ENCODE measurements at places on chromosomes 6 and 20. TPM values are rescaled to one million over a fixed set of nuclear protein-coding genes. Genes with fewer than 3 reads are reported as not detected.

Gene LGSN
- total RNA-seq: not detected

Gene WASF1
- total RNA-seq: 8.0 TPM

Gene HSPA12B
- 23.3 TPM for total RNA-seq

Gene ZBTB9
- total RNA-seq: 3.7 TPM

Gene DSP
- 4.2 TPM for total RNA-seq

Gene CYB5R4
- total RNA-seq: 13.1 TPM

Gene KCNQ5
- total RNA-seq: 1.1 TPM

Gene ZNF318
- 26.4 TPM for total RNA-seq

Gene MACROD2
- total RNA-seq: 4.0 TPM

Gene EPPIN
- not detected for total RNA-seq

DNA sequence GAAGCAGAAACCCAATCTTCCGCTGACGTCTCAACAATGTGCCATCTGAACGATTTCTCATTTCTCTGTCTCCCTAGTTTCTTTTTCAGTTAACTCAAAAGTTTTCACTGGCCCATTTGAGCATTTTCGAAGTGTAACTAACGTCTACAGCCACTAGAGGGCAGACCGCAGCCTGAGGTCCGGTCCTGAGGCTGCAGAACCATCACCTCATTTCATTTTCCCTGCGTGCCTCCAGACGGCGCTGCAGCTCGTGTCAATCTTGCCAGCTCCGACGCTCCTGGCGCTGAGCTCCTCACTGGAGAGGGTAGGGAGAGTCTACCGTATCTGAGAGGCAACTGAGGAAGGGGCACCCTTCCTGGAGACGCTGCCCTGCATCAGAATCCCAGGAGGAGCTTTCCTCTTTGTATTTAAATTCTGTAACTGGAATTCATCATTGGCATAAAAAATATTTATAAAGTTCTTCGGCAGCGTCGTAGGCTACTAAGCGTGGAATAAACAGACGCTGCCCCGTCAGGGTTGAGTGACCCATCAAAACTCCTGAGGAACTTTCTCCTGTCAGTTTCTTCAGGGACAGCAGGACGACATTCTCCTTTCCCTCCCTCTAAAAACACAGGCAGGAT, 28.5 kb upstream of the DTNBP1 start:
- DNase-seq: peak; percentile 60

GRCh38 chr6:156925718-156926607, 148.8 kb downstream of the ARID1B start:
- DNase-seq: no peak

GRCh38 chr6:138695193-138695592, 78.4 kb upstream of the CCDC28A start:
- no peak for DNase-seq

GRCh38 chr20:52103335-52103912, 88.2 kb downstream of the ZFP64 start:
- no peak for DNase-seq

GRCh38 chr6:120648713-120649112, 685.6 kb downstream of the TBC1D32 start:
- DNase-seq: no peak

GRCh38 chr20:6632187-6632586, 135.3 kb upstream of the BMP2 start:
- DNase-seq: no peak

DNA sequence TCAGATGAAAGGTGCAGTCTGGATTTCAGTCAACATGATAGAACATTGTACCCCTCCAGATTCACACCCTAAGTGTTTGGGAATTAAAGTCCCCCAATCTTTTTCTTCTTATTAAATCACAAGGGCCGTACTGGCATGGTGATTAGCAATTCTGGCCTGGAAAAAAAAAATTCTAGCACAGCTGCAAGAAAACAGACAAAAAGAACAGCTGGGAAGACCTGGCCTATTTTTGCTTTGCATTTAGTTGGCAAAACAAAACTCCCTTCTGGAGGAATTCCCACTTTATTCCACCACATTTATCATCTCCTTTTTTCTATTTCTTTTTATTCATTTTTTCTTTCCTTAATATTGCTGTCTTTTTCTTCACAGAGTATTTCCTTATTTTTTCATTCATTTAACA, 39.8 kb upstream of the AKAP12 start:
- DNase-seq: no peak

DNA sequence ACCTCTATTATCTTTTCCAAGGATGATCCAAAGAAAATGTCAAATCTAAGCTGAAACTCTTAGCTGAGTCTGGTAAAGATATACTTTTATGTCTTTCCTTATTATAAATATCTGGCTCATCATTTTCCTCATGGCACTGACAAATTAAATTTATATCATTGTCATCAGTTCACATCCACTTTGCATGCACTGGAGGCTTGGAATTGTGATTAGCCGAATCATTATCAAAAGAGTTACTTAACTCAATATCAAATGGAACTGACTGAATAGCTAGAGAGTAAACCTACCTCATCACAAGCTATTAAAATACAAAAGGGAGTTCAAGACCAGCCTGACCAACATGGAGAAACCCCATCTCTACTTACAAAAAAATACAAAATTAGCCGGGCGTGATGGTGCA, 713.9 kb upstream of the MARCKS start:
- no peak for DNase-seq

DNA sequence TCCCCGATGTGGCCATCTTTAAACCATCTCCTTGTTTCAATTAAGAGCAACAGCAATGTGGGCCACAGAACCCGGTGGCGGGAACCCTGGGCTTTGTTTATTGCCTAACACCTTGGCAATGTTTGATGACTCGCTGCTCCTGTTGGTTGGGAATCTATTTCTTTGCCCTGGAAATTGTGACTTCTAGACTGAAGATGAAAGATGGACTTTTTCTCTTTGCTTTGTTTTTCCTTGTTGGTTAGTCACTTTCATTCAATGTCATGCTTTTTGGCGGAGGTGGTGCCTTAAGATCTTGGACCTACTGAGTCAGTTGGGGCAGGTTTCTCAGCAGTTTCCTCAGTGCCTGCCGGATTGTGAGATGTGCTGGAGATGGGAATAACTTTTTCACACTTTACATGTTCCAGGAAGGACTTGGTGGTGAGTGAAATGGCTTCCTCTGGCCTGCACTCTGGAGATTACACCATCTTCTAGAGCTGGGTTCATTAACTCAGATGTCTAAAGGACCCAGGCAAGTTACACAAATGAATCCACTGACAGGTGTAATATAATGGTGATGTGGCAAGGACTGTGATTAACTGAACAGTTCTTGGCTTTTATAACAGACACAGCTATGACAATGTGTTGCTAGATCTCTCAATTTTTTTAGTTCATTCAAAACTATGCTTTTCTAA, 56.3 kb downstream of the TSHZ2 start:
- DNase-seq: no peak

GRCh38 chr6:75202676-75203131, 3.1 kb downstream of the COL12A1 start:
- DNase-seq: no peak

- DNase-seq: no peak
Measured at GRCh38 chr20:3071610-3072529, at the start of gene OXT. Gene OXT (plus strand): TSS chr20:3071620. CDS start chr20:3071656, 36 bp downstream.

DNA sequence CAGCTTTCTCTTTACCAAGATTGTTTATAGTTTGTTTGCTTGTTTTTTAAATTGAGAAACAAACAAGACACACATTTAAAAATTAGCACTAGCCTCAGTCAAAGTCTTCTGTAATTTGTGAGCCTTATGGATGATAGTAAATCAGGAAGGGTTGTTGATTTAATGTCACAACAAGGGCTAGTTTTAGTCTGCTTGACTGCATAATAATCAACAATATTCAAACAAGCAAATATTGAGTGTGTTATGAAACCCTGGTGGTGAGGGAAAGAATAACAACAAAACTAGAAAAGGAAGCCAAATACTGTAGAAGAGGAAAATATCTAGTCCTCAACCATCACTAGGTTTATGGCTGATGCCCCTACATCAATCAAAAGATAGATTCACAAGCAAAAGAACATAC, 228.6 kb downstream of the TBC1D7 start:
- DNase-seq: no peak

GRCh38 chr6:124659427-124659826, 302.8 kb upstream of the RNF217 start:
- no peak for DNase-seq

DNA sequence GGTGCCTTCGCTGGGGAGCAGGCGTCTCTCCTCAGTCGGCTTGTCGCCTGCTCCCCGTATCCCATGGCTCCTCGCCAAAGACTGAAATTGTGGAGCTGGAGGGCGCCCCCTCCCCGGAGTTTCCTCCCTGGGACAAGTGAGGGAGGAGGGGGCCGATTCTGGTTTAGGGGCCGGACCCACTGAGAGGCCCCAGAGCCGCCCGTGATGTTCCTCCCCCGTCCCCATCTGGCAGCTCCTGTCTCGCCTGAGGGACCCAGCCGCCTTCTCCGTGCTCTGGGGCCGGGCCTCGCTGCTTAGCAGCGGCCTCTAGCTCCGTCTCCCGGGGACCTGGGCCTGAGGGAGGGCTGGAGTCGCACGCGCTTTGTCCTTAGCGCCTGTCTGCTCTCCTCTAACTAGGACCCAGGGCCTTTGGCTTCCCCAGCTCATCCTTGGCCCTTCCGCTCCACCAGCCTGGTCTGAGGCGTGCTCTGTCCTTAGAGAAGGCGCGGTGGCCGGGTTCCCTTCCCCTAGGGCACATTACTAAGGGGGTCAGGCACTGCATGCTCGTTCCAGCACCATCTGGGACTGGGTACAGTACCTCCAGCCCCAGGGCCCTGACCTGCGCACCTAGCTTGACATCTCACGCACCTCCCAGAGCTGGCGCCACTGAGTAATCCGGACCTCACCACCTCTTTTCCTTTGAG, 29.7 kb downstream of the SLC12A5 start:
- no peak for DNase-seq

DNA sequence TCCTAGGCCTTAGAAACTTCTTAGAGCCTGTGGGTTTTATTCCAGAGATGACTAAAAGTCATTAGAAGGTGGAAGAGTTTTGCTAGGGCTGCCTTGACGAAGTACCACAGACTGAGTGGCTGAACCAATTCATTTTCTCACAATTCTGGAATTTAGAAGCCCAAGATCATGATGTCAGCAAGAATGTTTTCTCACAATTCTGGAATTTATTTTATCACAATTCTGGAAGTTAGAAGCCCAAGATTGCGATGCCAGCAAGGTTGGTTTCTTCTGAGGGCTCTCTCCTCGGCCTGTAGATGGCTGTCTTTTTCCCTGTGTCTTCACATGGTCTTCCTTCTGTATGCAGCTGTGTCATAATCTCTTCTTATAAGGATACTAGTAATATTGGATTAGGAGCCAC, 672.9 kb upstream of the MARCKS start:
- no peak for DNase-seq

- no peak for DNase-seq
Measured at GRCh38 chr6:117558818-117559217, 43.5 kb downstream of the GOPC start.

DNA sequence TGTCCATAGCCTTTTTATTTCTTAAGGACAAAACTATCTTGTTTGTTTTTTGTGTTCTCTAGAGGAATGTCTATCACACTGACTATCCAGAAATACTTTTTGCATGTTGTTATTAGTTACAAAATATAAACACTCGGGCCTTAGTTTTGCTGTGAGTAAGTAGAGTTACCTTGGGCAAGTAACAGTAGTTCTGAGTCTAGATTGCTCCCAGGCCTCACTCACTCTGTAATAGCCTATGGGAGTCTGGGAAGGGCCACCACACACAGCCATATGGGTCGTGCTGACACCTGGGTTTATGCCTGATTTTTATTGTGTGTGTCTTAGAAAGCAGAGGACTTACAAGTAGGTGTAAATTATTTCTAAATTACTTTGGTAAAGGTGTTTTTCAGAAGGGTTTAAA, 185.8 kb downstream of the TMEM242 start:
- DNase-seq: no peak

- DNase-seq: no peak
Measured at GRCh38 chr6:134446218-134446848, 128.4 kb upstream of the SGK1 start.

DNA sequence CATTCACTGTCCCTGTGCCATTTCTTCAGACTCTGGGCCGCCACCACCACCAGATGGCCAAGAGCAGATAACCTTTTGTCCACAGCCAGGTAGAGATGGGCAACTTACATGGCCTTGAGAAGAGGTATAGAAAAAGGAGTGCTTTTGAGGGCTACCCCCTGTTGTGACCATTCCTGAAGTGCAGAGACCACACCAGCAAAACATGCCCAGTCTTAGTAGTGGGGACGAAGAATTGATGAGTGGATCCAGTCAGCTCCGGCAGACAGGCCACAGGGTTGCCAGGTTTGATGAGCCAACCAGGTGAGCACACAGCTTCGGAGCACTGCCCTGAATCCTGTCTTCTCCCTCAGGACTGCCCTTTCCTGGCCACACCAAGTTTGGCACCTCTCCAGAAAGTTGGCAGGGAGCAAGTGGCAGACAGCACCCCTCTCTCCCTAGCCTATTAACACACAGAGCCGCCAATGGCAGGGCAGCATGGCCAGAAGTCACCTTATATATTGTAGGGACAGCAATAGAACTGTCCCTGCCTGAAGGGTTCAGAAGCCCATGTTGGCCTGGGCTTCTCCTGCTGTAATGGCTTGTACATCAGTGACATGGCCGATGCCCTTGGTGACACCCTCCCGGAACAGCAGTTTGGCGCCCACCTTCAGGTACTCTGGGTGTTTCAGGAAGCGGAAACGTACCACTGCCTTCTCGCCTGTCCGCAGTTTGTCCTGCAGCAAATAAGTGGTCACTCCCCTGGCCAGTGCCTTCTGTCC, 7.8 kb downstream of the GTPBP2 start:
- no peak for DNase-seq

DNA sequence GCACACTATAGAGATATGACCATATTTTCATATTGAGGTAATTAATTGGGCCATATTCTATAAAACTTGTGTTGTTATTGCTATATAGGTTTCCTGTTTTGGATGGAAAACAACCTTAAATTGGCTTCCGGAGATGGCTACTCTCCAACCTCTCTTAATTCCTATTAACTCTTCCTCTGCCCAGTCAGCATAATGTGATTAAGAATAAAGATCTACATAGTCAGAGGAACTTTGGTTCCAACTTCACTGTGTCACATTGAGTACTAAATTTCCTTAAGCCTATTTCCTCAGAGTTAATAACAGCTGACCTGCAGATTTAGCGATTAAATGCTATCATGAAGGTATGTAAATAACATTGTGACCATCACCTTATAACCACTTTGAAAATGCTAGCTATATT, 67.7 kb downstream of the PTPRK start:
- no peak for DNase-seq

DNA sequence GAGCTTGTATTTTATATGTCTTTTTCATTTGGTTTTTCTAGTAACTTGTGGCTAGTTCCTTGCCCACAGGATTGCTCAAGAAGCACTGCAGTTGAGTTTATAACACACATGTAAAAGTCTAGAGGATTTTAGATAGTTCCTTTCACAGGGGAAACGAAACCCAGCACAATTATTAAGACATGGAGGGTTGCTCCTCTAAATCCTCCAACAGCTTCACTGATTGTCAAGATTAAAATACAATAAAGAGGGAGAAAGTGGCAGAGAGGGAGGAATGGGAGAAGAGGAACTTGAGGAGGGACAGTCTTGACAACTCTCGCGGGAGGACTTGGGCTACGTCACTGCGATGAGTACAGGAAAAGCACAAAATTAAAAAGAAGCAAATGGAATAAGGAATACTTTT, 9.7 kb upstream of the TBC1D7 start:
- no peak for DNase-seq

- DNase-seq: no peak
Measured at GRCh38 chr20:21702016-21702415, 3.4 kb upstream of the PAX1 start.

Measured in tibial nerve (tissue), 4 donors.